ENCODE measurements at places on chromosomes 3 and 15.

GRCh38 chr15:41215708-41216107, 14.8 kb downstream of the EXD1 start:
- no peak for DNase-seq

DNA sequence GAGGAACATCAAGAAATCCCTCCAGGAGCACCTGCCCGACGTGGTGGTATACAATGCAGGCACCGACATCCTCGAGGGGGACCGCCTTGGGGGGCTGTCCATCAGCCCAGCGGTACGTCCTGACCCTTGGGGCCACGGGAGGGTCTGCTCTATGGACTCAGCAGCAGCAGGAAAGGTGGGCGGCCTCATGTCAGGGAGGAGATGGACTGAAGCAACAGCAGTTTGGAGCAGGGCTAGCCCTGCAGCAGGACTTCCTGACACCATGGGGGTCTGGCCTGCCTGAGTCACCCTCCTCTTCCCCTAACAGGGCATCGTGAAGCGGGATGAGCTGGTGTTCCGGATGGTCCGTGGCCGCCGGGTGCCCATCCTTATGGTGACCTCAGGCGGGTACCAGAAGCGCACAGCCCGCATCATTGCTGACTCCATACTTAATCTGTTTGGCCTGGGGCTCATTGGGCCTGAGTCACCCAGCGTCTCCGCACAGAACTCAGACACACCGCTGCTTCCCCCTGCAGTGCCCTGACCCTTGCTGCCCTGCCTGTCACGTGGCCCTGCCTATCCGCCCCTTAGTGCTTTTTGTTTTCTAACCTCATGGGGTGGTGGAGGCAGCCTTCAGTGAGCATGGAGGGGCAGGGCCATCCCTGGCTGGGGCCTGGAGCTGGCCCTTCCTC, 24.2 kb downstream of the HDAC11 start:
- no peak for DNase-seq

- DNase-seq: no peak
Observed at GRCh38 chr3:106282943-106283342, 414.1 kb upstream of the CBLB start.

GRCh38 chr3:147816752-147817151, 407.6 kb downstream of the ZIC1 start:
- no peak for DNase-seq

DNA sequence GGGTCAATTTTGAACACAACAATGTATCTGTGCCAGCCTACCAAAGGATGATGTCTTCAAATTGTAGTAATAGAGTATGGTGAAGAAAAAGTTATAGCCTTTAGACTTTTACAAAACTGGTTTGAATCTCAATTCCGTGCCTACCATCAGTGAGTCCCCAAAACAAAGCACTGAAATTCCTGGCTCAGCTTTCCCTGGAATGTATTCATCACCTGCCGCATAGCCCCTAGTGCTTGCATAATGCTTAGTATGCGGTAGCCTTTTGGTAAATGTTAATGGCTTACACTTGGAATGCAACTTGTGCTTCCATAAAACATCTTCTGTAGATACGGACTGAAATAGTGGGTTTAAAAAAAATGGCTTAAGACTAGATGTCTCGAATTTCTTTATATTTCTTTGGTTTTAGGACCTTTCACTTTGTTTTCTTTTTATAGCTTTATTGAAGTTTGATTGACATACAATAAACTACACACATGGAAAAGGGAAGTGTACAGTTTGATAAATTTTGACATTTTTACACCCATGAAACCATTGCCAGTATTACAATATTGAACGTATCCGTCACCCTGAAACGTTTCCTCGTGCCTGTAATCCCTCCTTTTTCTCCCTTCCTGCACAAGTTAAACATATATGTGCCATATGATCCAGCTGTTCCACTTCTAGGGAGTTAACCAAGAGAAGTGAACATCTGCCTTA, 12.1 kb downstream of the SACM1L start:
- DNase-seq: no peak

DNA sequence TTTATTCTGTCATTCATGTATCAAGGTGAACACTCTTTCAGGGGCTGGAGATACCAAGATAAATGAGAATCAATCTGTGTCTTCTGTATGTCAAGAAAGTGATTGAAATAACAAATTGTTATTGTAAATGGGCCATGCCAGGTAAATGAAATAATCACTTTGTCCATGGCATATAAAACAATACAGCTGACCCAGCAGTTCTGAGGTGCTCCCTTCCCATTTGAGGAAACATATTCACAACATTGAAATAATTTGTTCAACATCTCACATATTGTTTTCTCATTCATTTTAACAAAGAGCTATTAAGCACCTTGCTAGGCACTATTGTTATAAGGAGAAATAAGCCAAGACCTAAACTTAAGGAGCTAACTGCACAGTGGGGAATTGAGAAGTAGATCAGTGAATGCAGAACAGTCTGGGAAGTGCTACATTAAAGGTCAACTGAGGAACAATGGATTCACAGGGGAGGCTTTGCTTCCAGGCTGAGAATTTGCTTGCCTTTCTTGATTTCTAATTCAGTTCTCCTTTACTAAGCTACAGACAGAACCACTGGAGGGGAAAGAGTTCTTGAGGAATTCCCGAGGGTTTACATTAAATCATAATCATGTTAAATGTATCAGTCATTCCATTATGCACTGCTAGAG, 806.3 kb upstream of the ARPP21 start:
- DNase-seq: no peak

GRCh38 chr3:46974421-46975171, 1.9 kb downstream of the CCDC12 start:
- no peak for DNase-seq
